Esophagus squamous epithelium (tissue), 5 donors: ENCODE measurements at places on chromosomes 13 and 19. TPM values are rescaled to one million over a fixed set of nuclear protein-coding genes. Genes with fewer than 3 reads are reported as not detected.

DNA sequence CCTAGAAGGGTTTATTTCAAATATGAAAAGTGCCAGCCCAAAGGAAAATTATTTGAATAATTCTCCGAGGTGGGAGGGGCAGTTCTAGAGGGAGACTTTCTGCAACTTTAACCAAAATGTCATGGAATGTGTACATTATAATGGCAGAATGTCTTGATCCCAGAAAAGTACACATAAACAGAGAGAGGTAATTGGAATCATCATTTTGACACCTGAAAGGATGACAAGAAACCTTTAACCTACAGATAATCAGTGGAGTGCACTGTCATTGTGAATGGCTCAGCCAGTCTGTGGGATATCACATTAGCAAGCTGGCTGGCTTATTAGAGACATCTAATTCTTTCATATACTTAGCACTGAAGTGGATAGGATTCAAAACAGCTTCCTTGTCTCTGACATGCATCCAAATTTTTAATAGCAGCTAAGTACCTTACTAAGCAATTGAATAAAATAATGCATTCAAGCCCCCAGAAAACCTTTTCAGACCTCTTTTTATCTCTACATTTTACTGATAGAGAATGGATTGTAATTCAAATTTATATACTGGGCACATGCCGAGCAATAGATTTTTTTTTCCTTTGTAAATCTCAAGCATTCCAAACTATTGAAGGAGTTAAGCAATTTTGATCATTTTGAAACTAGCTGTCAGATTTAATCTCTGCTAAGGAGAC, 468.6 kb downstream of the COG6 start:
- no peaks in the 10 kb centered on the region for H3K27me3 ChIP-seq
- H3K36me3 ChIP-seq: no peaks in the 10 kb centered on the region
- H3K27ac ChIP-seq: no peak overlapping the region
- no peaks in the 10 kb centered on the region for H3K4me1 ChIP-seq
- no peak overlapping the region for H3K4me3 ChIP-seq

DNA sequence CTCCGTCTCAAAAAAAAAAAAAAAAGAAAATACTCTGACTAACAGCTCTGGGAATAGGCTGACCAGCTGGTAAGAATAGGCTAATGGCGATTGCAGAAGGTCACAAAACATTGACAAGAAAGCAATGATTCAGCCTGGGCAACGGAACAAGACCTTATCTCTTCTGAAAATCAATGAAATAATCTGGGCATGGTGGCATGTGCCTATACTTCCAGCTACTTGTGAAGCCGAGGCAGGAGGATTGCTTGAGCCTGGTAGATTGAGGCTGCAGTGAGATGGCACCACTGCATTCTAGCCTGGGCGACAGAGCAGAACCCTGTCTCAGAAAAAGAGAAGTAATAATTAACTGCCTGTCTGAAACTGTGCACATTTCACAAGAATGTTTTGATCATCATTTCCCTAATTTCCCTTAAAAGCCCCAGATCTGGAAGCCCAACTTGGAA, 18.8 kb upstream of the MTRF1 start:
- H3K27ac ChIP-seq: no peak overlapping the region
- no peaks in the 10 kb centered on the region for H3K36me3 ChIP-seq
- H3K27me3 ChIP-seq: no peaks in the 10 kb centered on the region
- H3K4me3 ChIP-seq: no peak overlapping the region
- no peak for DNase-seq

DNA sequence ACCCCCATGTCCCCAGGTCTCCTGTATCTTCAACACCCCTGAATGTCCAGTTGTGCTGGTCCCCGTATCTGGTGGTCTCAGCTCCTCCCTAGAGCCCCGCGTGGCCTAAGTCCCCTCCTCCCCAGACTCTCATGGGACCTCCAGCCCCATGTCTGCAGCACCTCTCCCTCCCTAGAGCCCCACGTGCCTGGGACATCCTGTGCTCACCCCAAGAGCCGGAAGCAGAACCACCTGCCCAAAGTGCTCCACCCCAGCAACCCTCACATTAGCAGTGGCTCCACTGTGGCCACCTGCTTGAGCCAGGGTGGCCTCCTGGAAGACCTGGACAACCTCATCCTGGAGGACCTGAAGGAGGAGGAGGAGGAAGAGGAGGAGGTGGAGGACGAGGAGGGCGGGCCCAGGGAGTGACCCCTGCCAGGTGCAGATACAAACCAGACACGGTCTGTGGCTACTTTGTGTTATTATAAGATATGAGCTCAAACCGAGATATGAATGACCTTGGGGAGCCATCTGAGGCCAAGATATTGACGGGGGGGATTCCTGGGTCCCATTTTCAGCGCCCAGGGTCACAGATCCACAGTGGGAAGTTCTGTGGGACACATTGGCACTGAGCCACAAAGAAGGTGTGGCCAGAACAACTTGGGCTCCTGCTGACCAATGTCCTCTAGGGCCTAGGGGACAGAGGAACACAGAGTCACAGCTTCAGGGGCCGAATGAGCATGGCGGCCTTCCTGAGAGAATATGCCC, 6.0 kb downstream of the SHFL start:
- peaks cover 12% of the 10 kb centered on the region for H3K4me1 ChIP-seq
- no peak overlapping the region for H3K4me3 ChIP-seq
- peaks cover 51% of the 10 kb centered on the region for H3K36me3 ChIP-seq
- DNase-seq: no peak

- DNase-seq: no peak
- no peak overlapping the region for H3K27ac ChIP-seq
- peaks cover 3% of the 10 kb centered on the region for H3K36me3 ChIP-seq
- H3K4me3 ChIP-seq: no peak overlapping the region
- H3K27me3 ChIP-seq: no peaks in the 10 kb centered on the region
- H3K4me1 ChIP-seq: peaks cover 13% of the 10 kb centered on the region
Measured at GRCh38 chr19:3570606-3571011, 2.1 kb upstream of the HMG20B start.

Gene SLC1A6
- total RNA-seq: not detected

- DNase-seq: no peak
- H3K4me1 ChIP-seq: no peaks in the 10 kb centered on the region
- no peak overlapping the region for H3K4me3 ChIP-seq
- H3K36me3 ChIP-seq: no peaks in the 10 kb centered on the region
- H3K27ac ChIP-seq: no peak overlapping the region
Measured at GRCh38 chr13:36839281-36839680, 20.3 kb downstream of the RFXAP start.

DNA sequence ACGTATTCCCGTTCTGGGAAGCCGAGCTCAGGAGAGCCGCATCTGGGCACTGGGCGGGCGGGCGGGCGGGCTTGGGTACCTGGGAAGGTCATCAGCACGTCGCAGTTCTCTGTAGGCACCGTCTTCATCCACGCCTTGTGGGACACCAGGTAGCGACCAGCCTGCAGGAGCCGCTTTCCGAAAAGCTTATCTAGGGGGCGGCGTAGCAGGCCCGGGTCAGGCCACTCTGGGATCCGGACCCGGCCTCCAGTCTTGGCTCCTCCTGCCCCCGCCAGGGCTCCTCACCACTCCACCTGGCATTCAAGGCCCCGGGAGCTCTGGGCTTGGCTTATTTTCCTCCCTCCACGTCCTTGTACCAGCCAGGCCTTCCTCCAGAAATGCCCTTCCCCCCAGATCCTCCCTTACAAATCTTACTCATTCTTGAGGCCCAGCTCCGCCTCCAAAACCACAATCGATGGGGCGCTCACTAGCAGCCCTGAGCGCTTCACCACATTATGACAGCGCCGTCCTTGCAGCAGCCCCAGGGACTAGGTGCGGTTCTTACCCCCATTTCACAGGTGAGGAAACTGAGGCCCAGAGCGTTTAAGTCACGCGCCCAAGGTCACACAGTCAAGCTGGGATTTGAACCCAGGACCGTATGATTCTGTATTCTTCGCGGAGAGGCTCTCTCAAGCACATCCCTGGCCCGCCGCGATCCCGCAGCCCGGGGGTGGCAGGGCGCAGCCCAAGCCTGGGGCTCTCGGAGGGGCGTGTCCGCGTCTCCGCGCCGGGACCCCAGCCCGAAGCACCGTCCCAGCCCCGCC, 843 bp downstream of the ANO8 start:
- H3K36me3 ChIP-seq: peaks cover 23% of the 10 kb centered on the region
- no peak for DNase-seq
- H3K27me3 ChIP-seq: no peaks in the 10 kb centered on the region
- H3K27ac ChIP-seq: peak overlapping the region; percentile 80
- H3K4me1 ChIP-seq: peaks cover 47% of the 10 kb centered on the region

Gene SGCG
- not detected for total RNA-seq

DNA sequence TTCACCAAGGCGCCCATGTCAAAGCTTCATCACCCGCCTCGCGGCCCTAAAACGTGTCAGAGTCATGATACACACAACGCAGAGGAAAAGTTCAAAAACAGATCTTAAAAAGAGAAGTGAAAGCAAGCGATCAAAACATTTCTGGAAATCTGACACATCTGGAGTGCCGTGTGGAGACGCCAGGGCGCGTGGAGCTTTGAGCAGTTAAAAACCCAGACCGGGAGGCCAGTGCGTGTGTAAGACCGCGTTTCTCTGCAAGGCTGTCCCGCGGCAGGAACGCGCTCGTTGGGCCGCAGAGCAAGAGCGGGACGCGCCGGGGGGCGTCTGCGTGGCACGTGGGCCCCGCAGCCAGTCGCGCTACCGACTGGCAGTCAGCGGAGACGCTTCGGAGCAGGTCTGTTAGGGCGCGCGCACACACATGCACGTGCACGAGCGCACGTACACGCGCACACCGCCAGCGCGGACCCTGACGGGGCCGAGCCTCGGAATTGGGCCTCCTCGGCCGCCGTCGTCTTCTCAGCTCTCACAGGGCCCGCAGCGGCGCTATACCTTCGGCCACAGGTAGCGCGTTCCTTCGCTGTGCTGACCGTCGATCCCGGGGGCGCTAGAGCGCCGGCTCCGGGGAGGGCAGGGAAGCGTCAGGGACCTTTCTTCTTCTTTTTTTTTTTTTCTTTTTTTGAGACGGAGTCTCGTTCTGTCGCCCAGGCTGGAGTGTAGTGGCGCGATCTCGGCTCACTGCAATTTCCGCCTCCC, 35.8 kb downstream of the RNF6 start:
- DNase-seq: peak; percentile 59
- peaks cover 5% of the 10 kb centered on the region for H3K36me3 ChIP-seq
- peaks cover 6% of the 10 kb centered on the region for H3K4me1 ChIP-seq
- no peaks in the 10 kb centered on the region for H3K27me3 ChIP-seq
- H3K4me3 ChIP-seq: peak overlapping the region; percentile 44

GRCh38 chr13:79516595-79516994, 35.6 kb downstream of the NDFIP2 start:
- H3K27me3 ChIP-seq: no peaks in the 10 kb centered on the region
- no peaks in the 10 kb centered on the region for H3K4me1 ChIP-seq
- H3K27ac ChIP-seq: no peak overlapping the region
- no peak overlapping the region for H3K4me3 ChIP-seq
- peaks cover 10% of the 10 kb centered on the region for H3K36me3 ChIP-seq

Gene IGFL1
- total RNA-seq: 46.0 TPM

DNA sequence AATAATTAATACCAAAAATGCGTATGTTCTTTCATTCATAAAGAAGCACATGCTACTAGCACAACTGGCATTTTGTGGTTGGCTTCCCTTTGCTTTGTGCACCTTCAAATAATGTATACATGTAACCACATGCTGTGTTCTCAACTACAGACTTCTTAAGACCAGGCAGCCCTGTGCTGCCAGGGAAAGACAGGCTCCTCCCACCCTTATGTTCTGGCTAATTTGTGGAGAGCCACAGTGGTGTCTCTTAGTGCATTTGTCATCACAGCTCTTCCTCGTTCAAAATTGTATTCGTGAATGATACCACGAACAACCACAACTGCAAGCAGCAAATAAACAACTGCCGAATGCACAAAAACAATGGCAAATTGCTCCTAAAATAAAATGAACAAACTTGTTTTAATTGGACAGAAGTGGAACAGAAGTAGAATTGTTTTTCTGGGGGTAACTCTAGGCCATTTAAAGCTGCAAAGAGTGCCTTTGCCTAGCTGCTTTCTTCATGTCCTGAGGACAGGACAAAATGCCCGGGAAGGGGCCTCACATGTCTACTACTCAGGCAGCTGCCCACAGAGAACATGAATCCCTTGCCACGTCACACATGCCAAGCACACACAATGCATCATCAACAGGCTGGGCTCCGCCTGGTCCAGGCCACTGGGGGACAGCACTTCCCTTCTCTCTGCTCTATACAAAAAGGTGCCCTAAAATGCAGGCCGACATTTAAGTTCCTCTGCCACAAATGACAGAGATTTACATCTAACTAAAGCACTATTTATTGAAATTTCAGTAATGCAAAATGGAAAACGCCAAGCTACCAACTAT, 21.7 kb downstream of the IRS2 start:
- DNase-seq: no peak
- peaks cover 6% of the 10 kb centered on the region for H3K36me3 ChIP-seq
- peaks cover 5% of the 10 kb centered on the region for H3K4me1 ChIP-seq
- H3K4me3 ChIP-seq: no peak overlapping the region

GRCh38 chr13:113657851-113658741, at the start of gene ATP4B:
TSS of gene ATP4B (minus strand) at chr13:113658198. CDS start at chr13:113658144, 54 bp downstream.
- DNase-seq: no peak
- H3K4me1 ChIP-seq: no peaks in the 10 kb centered on the region
- no peak within 1 kb of the TSS for H3K27ac ChIP-seq

Gene SPACA4
- 1.3 TPM for total RNA-seq

DNA sequence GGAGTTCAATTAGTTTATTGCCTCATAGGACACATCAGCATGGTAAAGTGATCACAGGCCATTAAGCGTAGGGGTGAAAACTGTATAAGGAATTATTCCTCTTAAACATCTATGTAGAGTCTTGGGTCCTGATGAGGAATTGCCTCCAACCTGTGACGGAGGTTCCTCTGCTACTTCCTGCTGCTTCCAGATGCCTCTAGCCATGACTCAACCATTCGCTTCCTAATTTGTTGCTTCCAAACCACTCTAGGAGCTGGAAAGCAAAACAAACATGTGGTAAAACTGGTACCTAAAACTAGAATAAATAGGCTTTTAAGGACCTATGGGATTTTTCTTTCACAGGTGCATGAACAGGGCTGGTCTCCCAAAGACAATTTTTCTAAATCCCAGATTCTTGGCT, 253.8 kb downstream of the KLF12 start:
- DNase-seq: no peak
- H3K4me3 ChIP-seq: no peak overlapping the region
- H3K27me3 ChIP-seq: no peaks in the 10 kb centered on the region
- no peak overlapping the region for H3K27ac ChIP-seq
- no peaks in the 10 kb centered on the region for H3K4me1 ChIP-seq
- H3K36me3 ChIP-seq: no peaks in the 10 kb centered on the region

GRCh38 chr19:4807188-4807587, 15.7 kb downstream of the FEM1A start:
- H3K27me3 ChIP-seq: no peaks in the 10 kb centered on the region
- peaks cover 7% of the 10 kb centered on the region for H3K4me1 ChIP-seq
- no peak overlapping the region for H3K4me3 ChIP-seq
- H3K36me3 ChIP-seq: no peaks in the 10 kb centered on the region
